ENCODE measurements at places on chromosomes 3 and 15.
A peak's percentile ranks its signal among the peaks of the same experiment; 100 is the strongest.

- DNase-seq = no peak
These were observed 145.3 kb upstream of the PRR23C start for GRCh38 chr3:139189943-139190342.

DNA sequence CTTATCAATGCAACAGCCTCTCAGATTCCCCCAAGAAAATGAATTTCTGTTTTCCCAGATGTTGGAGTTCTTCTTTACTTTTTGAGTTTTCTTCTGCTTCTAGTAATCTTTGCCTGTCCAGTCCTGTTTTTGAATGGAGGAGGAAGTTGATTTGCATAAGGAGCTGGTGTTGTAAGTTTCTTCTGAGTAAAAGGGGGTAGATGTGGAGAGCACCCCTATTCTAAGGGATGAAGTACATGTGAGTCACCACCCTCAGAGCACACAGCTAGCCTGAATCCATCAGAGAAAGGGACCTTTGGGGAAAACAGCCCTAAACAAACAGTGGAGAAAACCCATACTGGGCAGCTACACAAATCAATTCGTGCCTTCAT is 34.5 kb downstream of the ACAA1 start:
- no peak for DNase-seq

- DNase-seq = no peak
These were observed 280.9 kb downstream of the RAP2B start for GRCh38 chr3:153442799-153443487.

GRCh38 chr3:111237946-111238345 is 166.3 kb downstream of the NECTIN3 start:
- DNase-seq = no peak

DNA sequence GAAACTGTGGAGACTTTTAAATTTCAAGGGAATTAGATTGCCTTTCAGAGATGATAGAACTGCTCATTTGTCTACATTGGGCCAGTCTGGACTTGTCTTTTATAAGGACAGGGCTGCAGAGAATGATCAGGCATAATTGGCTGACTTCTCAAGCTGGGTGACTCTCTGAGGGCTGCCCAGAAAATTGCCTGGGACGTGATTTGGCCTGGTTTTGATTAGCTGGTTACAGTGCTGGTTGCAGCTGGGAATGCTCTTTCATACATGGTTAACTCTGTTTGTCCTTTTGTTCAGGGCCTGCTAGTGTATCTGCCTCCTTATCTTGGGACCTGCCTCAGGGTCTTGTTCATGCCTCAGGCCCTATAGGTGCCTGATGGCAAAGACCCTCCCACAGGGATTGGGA is 245.6 kb downstream of the CLSTN2 start:
- no peak for DNase-seq

GRCh38 chr15:56894601-56895000 is 23.8 kb upstream of the TCF12 start:
- DNase-seq = no peak

- DNase-seq = no peak
These were observed 63.9 kb downstream of the CERS3 start for GRCh38 chr15:100464888-100465287.

DNA sequence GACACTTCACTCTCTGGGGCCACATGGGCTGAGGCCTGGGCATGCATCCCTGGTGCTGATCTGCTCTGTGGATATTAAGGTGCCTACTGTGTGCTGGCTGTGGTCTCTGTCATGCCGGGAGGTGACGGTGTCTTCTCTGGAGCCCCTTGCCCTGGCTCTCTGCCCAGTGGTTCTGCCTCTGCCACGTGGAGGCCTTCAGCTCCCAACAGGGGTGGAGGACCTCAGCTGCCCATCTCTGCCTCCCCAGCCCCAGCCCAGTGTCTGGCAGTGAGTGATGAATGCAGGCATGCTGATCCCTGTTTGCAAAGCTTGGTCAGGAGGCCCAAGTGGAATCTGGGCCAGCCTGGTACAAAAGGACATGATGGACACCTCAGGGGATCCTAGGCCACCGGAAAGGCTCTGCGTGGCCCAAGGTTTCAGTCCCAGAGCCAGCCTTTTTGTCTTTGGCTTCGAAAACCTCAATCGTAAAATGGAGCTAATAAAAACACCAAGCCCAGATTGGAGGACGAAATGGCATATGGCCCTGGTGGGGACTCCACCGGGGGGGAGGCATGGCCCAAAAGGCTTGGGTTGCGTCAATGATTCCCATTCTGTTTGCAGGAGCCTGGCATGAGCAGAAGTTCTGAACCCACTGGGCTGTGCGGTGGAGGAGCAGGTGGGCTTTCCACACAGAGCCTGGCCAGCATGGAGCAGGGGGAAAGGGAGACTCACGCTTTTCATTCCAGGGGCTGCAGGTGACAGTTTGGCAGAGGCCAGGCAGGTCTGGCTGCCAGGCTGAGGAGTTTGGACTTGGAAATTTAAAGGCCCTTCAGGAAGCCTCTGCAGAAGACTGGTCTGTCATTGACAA is 54.7 kb upstream of the KLF13 start:
- DNase-seq = no peak

- DNase-seq = no peak
These were observed 38.2 kb downstream of the PCSK6 start for GRCh38 chr15:101451266-101451799.

- no peak for DNase-seq
These were observed 66.1 kb downstream of the TPRA1 start for GRCh38 chr3:127524296-127524896.

GRCh38 chr15:91412138-91412928 is 312.3 kb downstream of the SV2B start:
- DNase-seq = no peak

DNA sequence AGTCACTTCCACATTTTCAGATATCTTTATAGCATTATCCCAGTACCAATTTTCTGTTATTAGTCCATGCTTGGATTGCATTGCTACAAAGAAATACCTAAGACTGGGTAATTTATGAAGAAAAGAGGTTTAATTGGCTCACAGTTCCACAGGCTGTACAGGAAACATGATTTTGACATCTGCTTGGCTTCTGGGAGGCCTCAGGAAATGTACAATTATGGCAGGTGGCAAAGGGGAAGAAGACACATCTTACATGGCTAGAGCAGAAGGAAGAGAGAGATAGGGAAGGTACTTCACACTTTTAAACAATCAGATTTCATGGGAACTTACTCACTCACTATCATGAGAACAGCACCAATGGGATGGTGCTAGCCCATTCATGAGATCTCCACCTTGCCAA is 172.3 kb upstream of the GPR149 start:
- no peak for DNase-seq

DNA sequence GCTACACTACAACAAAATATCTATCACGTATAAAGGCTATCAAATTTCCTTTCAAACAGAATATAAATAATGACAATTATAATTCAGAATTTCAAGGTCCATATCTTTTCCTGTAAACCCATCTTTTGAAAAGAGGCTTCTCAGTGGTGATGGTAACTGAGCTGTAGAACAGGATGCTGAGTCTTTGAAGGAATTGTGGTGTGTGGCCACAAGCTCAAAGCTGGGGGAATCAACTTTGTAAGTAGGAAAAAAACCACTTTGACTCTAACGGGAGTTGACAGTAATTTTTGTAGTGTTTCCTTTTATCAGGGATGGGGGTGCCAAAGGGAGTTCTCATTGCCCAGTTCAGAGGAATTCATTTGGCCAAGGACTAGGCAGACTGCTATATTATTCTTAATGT is 13.3 kb upstream of the ZCWPW2 start:
- no peak for DNase-seq

DNA sequence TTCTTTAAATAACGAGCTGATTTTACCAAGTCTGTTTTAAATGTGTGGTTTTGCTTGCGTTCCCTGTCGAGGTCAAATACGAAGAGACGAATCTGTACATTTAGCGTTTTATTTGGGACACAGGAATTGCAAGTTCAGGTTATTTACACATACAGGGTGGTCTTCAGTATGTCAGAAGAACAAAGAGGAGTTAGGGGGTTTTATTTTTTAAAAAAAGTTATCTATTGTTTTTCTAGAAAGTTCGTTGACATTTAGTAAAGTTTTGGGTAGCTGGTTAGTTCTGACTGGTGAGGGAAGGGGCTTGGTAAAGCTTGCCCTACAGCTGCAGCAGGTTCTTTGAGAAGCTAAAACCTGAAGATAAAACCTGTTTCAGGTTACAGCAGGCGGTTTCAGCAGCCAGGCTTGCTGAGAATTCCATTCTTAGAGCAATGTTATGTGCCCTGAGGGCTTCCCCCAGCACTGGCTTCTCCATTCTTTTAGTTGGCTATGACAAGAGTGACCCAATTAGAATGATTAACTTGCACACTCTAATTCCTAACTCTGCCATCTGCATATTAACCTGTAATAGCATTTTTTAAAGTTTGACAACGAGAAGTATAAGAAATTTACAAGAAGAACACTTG is 815 bp upstream of the ZNF280D start:
- DNase-seq = no peak

GRCh38 chr3:119913021-119913420 is 131.1 kb downstream of the NR1I2 start:
- no peak for DNase-seq

DNA sequence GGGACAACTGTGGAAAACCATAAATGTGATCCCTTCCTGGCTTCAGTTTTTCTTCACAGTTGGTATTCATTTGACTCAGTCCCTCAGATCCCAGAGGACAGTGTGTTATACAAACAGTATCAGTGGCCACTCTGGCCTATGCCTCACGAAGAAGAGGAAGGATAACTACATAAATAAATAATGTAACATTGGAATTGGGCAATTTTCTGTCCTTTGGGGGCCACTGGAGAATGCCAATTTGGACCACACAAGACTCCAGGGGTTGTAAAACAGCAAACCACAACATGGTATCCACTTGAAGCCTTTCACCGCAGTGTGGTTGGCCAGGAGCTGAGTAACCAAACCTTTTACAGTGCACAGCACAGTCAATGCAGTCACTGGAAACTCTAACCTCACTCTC is 1077.0 kb downstream of the ROBO2 start:
- DNase-seq = no peak

DNA sequence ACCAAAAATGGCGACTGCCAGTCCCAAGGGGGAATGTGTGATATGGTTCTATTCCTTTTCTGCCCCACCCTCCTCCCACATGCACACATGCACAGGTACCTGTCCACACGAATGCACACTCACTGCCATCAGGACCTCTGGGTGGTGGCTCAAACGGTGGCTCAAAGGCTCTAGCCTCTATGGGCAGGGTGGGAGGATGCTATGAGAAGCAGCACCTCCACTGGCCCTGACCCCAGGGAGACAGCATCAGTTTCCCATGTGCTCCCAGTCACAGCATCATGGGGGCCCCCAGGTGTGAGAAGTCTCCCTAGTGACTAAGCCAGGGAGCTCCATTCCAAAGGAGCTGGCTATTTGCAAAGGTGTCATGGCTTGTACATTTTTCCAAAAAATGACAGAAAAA is 15.9 kb downstream of the SEMA3G start:
- DNase-seq = no peak

DNA sequence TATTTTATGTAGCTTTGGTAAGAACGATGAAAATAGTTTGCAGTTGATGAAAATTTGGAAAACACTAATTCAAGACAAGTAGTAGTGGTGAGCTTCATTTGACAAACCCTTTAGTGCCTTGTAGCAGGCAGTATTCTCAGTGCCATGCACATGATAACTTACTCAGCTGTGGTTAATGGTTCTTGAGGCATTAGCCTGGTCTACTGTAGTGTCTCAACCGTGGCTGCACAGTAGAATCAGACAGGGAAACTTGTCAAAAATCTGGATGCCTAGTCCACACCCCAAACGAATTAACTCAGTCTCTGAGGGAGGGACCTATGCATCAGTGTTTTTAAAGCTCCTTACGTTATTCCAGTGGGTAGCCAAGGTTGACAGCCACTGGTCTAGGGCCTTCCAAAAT is 45.4 kb downstream of the PSMD6 start:
- DNase-seq = no peak

GRCh38 chr3:51949121-51949520 is 6.1 kb upstream of the GPR62 start:
- no peak for DNase-seq

- DNase-seq = no peak
These were observed 15.9 kb downstream of the SPICE1 start for GRCh38 chr3:113499081-113499480.

GRCh38 chr15:68651916-68652525 is 73.2 kb downstream of the CORO2B start:
- peak; percentile 77 for DNase-seq

DNA sequence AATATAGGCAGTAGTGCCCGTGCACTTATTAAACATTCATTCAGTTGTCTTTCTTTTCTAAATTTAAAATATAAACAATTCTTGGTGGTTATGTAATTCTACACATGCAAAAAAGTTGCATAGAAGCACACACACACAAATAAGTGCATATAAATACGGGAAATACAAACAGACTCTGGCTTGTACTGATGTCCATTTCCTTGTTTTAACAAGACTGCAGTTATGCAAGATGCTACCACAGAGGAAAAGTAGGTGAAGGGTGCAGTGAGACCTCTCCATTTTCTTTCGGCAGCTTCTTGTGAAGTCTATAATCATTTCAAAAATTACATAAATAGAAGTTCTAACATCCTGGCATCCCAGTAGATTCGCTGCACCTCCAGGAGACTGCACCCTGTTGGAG is 130.6 kb upstream of the BCL6 start:
- no peak for DNase-seq

- DNase-seq = no peak
These were observed 223.0 kb downstream of the PDZRN3 start for GRCh38 chr3:73401616-73402279.

- DNase-seq = no peak
These were observed 5.1 kb downstream of the RNU6-1 start for GRCh38 chr15:67834581-67835296.

GRCh38 chr3:172404237-172404962 is 43.9 kb downstream of the GHSR start:
- DNase-seq = no peak

- no peak for DNase-seq
These were observed 13.1 kb upstream of the ZBTB38 start for GRCh38 chr3:141355242-141355641.

DNA sequence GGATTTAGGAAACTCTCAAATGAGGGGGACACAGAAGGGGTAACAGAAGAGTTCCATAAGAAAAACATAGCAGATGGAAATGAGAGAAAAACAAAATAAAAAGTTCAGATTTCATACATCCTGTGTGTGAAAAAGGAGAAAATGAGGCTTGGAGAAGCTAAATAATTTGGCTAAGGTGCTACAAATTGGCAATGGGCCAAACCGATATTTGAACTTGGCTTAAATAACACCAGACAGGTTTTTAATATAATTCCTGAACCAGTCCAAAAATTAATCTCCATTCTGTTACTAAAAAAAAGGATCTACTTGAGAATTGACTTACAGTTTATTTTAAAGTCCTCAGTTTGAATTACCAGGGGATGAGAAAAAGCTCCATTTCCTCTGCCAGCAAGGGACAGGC is 342.9 kb upstream of the DPH6 start:
- DNase-seq = no peak

DNA sequence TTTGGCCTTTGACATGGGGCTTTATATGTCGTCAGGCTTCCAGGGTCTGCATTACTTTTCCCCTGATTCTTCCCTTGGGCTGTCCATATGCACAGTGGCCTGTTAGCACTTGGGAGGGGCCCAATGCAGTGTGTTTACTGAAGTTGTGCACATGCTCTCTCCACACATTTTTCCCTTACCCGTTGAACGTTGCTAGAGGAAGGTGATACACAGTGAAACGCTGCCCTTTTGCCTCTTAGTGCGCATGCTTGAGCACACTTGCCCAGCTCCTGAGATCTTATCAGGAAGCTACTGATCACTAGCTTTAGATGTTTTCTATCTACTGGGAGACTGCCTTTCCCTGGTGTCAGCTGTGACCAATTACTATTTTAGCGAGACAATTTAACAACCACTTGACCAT is 1198.0 kb downstream of the ROBO1 start:
- DNase-seq = no peak

All from nucleus accumbens (tissue), 56 donors.